ENCODE measurements at places on chromosomes 7 and 10. TPM values are rescaled to one million over a fixed set of nuclear protein-coding genes. Genes with fewer than 3 reads are reported as not detected.

The PLPP4 gene
- 29.1 TPM for total RNA-seq

The CFAP46 gene
- total RNA-seq, result 9.2 TPM

The ARHGAP22 gene
- total RNA-seq, result 7.2 TPM

The GBX1 gene
- 1.6 TPM for total RNA-seq

The CALY gene
- 36.4 TPM for total RNA-seq

The SAMD9L gene
- total RNA-seq, result 4.4 TPM

The CCDC172 gene
- not detected for total RNA-seq

Data from diencephalon (tissue), 1 donor.